ENCODE measurements at places on chromosomes 3 and 15.

DNA sequence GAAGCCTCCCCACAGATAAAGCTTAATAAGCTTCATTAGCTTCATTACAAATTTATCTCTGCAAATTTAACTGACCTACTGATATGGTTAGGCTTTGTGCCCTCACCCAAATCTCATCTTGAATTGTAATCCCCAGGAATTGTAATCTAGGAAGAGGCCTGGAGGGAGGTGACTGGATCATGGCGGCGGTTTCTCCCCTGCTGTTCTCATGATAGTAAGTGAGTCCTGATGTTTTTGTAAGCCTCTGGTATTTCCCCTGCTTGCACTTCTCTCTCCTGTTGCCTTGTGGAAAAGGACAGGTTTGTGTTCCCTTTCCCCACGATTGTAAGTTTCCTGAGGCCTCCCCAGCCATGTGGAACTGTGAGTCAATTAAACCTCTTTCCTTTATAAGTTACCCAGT is 226.1 kb upstream of the TTC14 start:
- DNase-seq = no peak

DNA sequence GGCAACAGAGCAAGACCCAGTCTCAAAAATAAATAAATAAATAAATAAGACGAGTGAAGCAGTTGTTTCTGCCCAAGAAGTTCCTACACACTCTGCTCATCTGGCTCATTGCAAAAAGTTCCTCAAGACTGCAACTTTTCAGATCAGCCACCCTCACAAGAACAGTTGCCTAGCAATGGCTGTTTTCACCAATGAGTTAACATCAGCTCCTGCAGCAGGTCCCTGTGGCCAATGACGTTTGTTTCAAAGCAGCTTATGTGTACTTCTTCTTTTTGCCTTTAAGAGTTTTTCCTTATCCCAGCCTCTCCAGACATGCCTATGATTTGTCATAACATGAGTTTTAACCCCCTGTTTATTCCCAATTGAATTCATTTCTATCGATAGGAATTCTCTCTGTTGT is 118.4 kb upstream of the SPRED1 start:
- no peak for DNase-seq

- DNase-seq = no peak
Measured at GRCh38 chr3:99544786-99545281, 93.6 kb upstream of the COL8A1 start.

- DNase-seq = no peak
Measured at GRCh38 chr15:100113351-100114080, 228.3 kb downstream of the ADAMTS17 start.

GRCh38 chr15:90860450-90860849 is 7.9 kb upstream of the FURIN start:
- no peak for DNase-seq
